ENCODE measurements at places on chromosomes 2 and 18.

- DNase-seq = no peak
Measured at GRCh38 chr2:60549238-60549927, 4.1 kb downstream of the BCL11A start.

- DNase-seq = no peak
Measured at GRCh38 chr2:26281226-26281625, 36.5 kb downstream of the HADHB start.

DNA sequence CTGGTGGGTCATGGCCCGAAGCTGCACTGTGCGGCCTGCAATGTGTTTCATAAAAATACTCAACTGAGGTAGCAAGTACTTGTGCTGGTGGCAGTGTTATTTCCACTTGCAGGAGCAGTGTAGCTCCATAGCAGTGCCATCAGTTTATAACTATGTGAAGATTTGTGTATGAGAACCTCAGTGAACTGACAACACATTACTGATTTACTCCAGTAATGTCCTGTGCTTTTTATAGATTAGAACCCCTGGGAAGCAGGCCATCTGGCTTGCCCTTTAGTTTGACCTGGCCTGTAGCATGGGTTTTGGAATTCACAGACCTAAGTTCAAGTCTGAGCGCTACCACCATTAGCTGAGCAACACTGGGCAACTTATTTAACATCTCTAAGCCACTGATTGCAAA lies 99.7 kb upstream of the AQP4 start:
- no peak for DNase-seq

GRCh38 chr2:207505728-207506127 lies 24.0 kb upstream of the CREB1 start:
- DNase-seq = no peak

DNA sequence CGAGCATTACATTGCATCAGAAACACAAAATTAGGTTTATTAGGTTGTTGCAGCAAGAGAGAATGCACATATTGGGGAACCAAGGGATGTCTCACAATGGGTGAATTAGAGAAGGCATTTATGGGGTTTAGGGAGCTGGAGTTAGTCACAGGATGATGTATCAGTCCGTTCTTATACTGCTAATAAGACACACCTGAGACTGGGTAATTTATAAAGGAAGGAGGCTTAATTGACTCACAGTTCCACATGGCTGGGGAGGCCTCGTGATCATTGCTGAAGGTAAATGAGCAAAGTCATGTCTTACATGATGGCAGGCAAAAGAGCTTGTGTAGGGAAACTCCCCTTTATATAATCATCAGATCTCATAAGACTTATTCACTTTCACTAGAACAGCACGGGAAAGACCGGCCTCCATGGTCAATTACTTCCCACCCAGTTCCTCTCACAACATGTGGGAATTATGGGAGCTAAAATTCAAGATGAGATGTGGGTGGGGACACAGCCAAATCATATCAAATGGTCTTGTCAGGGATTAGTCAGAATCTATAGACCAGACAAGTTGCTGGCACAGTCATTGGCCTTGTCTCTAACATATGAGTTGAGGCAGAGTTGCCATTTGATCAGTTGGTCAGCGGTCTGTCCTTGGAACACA lies 61.9 kb upstream of the RBMS1 start:
- DNase-seq = no peak

GRCh38 chr2:59538398-59538911 lies 1015.0 kb downstream of the BCL11A start:
- DNase-seq = no peak

DNA sequence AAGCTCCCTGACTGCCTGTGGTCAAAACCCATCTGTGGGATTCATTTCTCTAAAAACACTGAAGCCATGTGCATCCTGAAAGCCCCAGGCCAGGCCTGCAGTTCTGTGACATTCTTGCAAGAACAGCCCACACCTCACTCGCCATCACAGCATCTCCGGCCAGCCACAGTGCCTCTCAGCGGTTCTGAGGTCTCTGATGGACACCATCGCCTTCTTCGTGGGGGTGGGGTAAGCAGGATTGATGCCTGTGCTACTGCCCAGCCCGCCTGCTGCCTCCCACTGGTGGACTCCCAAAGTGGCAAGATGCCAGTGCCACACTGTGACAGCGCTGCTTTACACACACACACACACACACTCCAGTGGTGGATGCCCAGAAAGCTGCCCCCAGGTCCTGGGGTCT lies 5.2 kb upstream of the PRLH start:
- no peak for DNase-seq

All from common myeloid progenitor, CD34-positive (primary cell).